ENCODE measurements at places on chromosomes 7 and 10. TPM values are rescaled to one million over a fixed set of nuclear protein-coding genes. Genes with fewer than 3 reads are reported as not detected.

Gene PLXNA4
- total RNA-seq, result 0.24 TPM

Gene PNLIPRP2
- not detected for total RNA-seq

Gene CUBN
- 0.24 TPM for total RNA-seq

Gene PLXDC2
- total RNA-seq, result not detected

Gene HOXA10
- total RNA-seq, result not detected

DNA sequence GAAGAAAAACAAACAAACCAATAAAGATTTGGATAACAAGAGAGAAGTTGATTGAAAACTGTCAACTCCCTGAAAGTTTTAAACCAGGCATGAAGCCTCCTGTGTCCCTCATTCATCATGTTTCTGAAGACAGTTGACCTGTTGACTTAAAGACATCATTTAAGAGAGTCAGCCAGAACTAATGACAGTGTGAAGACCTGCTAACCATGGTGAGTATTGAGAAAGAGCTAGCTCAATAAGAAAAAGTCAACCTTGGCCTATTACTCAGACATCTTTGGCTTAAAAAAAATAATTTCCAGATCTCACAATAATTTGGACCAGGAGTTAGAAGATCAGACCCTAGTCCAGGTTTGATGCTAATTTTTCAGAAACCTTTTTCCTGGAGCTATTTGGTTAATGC is 45.3 kb upstream of the ANKRD1 start:
- DNase-seq, result no peak

DNA sequence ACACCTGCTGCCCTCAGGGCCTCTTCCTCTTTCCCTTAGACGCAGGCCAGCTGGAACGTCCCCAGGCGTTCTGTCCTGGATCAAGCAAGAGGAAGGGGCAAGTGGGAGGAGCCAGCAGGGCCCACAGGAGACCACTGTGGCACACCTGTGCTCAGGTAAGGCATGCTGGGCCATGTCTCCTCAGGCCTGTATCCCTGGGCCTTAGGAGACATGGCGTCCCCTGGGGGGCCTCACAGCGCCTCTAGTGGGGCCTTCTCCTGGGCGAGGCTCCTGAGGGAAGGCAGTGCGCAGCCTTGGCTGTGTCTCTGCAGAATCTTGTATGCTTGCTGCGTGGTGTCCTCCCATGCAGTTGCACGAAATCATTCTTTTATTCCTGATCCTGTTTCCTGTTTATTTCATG is 31.3 kb downstream of the ZNF783 start:
- DNase-seq, result no peak

DNA sequence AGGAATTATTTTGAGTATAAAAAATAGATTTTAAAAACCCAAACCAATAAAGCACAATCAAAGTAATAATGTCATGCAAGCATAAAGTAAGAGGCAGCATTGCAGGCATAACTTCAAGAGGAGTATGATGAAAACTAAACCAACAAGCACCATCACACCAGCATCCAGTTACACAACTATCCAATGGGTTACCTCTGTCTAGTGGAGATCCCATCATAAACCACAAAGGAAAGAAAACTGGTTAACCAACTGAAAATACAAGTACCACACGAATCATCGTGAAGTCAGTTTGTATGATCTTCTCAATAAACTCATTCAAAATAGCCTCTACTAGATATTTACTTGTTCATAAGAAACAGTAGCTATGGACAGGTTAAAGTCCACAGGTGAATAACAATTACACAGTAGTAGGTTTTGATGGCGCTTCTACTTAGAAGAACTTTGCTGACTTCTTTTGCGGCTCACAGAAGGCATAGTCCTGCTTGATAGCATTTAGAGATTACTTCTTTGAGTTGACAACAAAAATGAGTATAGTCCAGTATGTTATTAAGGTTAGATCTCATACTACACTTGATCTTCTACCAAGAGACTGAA is 116.6 kb downstream of the MICU1 start:
- DNase-seq, result no peak

DNA sequence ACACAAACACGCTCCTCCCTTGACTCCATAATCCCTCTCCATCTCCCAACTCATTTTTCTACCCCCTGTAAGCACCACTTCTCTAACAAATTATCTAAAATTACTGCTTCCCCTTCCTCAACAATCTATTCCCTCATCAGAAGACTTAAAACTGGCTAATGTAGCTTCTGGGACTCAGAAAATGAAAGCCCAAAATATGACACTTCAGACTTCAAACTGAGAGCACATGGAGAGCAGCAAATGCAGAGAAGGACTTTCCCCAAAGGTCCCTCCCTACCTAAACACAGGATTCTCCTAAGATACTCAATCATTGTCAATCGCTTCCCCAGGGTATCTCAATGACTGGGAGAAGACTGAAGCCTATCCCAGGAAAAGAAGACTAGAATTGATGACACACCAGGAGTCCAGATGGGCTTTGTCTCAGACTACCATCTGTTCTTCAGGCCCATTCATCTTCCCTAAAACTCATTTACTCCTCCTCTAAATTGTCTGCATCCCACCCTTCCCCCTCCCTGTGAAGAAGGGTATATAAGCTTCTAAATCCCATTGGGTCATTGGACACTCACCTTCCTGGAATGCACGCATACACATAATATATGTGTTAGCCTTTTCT is 39.2 kb downstream of the ST8SIA6 start:
- no peak for DNase-seq

GRCh38 chr7:136247211-136247610 is 270.1 kb upstream of the MTPN start:
- DNase-seq, result no peak

DNA sequence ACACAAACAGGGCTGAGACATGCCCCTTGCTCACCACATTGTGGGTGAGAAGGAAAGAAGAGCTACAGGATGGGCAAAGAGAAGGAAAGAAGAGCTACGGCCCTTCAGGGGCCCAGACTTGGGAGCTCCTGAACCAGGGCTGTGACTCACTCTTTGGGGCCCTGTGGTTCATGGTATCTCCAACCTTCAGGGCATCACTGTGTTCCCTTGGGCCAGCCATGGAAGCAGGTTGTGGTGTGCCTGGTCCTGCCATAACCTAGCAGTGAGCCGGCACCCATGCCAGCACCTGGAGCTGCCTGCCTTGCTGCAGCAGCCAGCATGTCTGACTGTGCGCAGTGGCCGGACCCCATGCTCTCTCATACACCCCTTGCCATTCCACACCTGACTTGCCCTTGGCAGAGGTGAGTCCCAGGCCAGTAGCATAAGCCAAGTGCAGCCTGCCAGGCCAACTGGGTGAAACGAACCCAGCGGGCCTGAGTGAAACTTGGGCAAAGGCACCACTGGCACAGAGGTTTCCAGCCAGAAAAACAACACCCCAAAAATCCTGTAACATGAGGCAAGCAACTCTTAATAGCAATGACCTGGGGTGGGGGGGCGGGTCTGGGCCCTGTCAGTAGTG is 89.0 kb upstream of the CACUL1 start:
- DNase-seq, result no peak

DNA sequence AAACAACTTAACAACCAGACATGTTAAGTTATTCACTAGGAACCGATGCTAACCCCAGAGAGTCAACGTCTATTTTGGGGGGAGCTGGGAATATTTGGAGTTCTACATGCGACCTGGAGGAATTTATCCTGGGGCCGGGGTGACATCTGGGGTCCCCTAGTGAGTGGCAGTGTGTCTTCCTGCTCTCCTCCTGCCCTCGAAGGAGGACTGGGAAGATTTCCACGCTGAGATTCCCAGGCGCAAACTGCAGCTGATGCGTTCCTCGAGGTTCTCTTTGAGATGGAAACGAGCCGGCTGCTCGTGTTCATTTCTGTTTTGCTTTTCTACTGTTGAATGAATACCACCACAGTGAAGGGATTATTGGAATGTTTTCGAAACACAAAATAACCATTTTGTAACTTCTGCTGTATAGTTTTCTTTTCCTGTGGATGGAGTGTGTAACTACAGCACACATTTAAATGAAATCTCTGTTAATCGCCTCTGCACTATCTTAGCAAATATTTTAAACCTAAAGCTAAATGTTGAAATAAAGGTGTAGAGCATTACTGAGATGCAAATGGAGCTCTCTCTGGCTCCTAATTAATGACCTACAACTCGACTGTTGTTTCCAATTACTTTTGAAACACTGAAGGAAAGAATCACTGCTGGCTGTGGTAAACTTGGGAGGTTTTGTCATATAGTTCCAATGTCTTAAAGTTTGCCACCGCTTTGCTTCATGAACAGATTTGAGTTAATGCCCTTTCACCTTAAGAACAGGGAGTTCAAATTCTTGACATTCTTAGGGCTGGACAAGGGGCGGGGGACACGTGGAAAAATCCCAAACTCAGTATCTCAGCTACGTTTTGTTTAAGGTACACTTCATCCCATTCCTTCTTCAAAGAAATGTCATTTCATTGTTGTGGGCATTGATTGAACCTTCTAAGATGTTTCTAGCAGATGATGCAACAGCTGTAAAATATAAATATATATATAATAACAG is 21.1 kb downstream of the GATA3 start:
- DNase-seq, result no peak

- DNase-seq, result no peak
These were observed 9.7 kb upstream of the MSMB start for GRCh38 chr10:46055771-46056170.

- DNase-seq, result no peak
These were observed 209.0 kb downstream of the DIP2C start for GRCh38 chr10:480498-480927.

DNA sequence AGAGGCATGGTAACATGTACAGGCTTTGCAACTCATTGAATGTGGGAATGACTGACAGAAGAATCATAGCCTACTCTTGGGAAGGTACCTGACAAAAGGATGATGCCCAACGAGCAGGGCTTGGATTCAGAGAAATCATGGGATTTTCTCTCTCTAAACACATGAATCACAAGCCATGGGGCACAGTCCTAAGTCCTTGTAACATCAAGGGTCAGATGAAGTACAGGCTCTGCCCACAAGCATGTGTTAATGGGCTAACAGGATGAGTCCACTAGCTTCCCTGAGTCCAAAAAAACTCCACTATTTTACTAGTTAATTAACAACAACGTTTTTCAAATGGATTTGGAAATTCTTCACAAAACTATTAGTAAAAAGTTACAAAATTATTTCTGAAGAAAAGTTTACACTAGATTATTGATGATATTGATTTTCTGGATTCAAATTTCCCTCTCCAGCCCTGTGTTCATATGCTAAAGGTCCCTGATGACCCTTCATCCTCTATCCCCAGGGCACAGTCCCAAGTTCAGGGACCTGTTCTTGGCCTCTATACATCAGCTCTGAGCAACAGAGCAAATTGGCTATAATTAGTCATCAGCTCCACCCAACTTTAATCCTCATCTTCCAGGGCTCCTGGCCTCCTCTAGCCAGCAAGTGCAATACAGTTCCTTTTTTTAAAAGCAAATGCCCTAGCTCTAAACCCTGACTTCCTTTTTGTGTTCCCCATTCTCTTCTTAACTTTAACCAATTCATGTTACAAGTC is 99.8 kb downstream of the GSAP start:
- no peak for DNase-seq

GRCh38 chr10:50740293-50740648 is 535 bp downstream of the ASAH2B start:
- DNase-seq, result peak; percentile 56

DNA sequence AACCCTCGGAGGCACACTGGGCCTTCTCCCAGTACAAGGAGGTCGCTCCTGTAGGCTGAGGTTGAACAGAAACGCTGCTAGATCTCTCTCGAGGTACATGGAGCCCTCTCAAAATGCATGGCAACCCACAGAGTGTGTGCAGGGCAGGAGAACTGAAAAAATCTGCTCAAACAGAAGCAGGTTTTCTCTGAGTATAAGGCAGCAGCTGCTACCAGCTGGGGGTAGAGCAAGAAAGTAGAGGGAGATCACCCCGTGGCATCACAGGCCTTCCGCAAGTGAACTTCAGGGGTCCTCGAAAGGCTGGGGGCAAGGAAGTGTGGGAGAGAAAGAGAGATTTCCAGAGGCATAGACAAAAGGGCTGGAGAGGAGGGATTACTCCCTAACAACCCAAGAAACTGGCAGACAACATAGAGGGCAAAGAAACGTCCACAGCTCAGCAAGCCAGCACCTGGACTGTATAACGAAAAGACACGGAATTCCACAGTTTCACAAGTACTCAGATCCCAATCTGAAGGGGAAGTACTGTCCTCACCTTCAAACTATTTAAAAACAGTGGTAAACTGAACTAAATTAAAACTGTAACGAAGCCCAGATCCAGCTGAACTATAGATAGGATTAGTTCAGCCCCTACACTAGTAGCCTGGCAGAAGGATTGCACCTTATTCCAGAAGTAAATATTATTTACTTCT is 299.2 kb downstream of the IPMK start:
- DNase-seq, result no peak

DNA sequence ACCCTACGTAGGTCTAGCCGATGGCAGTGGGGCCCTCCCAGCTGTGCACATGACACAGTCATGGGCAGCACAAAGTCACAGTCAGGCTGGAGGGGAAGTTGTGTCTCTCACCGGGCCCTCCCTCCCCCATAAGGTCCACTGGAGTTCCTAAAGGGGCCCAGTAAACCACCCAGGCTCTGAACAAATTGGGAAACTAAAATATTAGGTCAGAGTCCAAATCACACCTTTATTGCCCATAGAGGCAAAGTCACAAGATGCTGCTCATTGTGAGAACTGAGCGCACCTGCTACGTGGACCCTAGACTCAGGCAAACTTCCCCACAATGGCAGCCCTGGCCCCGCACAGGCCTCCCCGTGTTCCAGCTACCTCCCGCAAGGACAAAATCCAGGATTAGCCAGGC is 45.2 kb upstream of the SH2B2 start:
- no peak for DNase-seq

DNA sequence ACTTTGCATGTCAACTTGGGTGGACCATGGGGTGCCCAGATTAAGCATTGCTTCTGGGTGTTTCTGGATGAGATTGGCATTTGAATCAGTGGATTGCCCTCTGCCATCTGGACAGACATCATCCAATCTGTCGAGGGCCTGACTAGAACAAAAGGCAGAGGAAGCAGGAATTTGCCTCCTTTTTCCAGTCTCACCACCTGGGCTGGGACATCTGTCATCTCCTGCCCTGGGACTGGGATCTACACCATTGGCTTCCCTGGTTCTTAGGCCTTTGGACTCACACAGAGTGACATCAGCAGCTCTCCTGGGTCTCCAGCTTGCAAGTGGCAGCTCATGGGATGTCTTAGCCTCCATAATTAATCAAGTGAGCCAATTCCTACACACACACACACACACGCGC is 10.3 kb downstream of the SLC13A4 start:
- DNase-seq, result no peak

DNA sequence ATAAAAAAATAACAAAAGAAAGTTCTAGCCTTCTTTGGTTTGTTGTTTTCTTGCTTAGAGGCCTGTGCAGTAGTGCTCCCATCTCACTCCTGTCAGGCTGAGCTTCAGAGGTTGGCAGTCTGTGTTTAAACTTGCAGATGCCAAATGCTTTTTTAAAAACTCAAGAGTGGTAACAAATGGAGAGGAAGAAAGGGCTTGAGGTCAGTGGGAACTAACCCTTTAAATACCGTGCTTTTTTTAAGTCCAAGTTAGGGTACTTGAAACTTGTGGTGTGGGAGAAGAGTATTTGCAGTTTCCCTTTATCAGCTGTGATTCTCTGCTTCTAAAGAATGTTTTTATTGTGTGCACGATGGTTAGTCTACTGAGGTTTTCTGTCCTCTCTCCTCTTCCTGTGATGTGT is 29.4 kb downstream of the ZRANB1 start:
- no peak for DNase-seq

GRCh38 chr10:127532193-127532592 is 16.9 kb upstream of the NPS start:
- DNase-seq, result no peak

GRCh38 chr10:110818311-110819256 is 53.1 kb upstream of the PDCD4 start:
- DNase-seq, result no peak

All from activated CD4-positive, alpha-beta memory T cell treated with anti-CD3 and anti-CD28 coated beads for 36 hours (primary cell).